Stimulated activated CD8-positive, alpha-beta memory T cell treated with anti-CD3 and anti-CD28 coated beads, Interleukin-12 subunit alpha, Interleukin-12 subunit beta, amount 100 ng/mL, for 4 hours (primary cell): ENCODE measurements at places on chromosomes 5 and 9.

DNA sequence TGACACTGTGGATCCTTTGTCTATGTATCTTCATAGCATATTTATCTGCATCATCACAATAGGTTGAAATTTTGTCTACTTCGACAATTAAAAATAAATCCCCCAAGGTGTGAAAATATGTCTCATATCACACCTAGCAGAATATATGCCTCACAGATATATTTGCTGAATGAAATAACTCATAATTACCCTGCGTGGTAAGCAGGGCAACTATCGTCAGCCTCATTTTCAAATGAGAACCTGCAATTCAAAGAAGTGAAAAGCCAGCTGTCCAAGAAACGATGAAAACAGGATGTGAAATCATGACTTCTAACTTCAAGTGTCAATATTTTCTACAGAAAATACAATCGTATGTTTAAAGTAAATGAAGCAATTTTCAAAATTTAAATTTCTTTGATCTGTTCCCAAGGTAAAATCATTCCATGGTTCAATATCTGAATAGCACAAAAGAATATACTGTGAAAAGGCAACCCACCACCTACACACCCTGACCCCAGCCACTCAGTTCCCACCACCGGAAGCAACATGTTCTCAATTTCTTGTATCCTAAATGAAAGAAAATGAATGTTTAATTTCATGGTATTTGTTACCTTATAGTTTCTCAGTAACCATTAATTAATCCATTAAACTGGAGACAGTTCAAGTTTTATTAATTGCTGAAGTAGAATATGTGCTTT is 57.1 kb downstream of the TBCA start:
- no peak for DNase-seq

- no peak for DNase-seq
These were observed 31.9 kb downstream of the NIPSNAP3B start for GRCh38 chr9:104795857-104796256.

- DNase-seq, result no peak
These were observed 923.6 kb upstream of the DMAC1 start for GRCh38 chr9:8723195-8723594.

DNA sequence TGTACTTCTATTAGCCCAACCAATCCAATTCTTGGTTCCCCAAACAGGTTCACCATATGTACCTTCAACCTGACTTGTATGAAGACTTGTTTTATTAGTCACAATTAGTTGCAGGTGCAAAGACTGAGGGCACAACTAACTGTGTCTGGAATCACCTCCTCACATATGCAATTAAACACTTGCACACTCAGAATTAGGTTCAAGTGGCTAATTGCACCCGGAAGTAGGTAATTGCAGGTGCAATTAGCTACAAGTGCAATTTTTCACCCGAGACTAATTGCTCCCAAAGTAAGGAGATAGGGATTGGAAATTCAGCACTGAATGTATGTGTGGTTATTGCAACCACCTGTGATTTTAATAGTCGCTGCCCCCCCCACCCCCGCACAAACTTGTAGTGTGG is 338.9 kb downstream of the ZSWIM6 start:
- no peak for DNase-seq

GRCh38 chr5:173675287-173675996 is 59.0 kb upstream of the BOD1 start:
- no peak for DNase-seq

DNA sequence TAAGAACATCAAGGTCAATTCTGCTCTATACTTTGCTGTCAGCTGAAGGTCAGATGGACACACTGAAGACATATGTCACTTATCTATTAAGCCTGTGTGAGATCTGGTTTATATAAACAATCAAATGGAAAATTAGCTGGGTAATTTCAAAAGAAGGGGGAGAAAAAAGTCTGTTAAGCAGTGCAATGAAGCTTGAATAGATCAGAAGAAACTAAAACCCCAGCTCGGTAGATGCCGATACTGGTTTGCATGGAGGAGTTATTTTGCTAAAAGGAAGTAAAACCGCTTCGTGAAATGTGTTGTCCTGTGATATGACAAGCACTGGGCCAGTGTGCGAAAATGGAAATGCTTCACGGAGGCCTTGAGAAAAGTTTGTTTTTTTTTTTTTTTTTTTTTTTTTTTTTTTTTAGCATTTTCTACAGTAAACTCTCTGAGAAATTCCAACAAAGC is 148.8 kb downstream of the MEF2C start:
- DNase-seq, result no peak

GRCh38 chr5:132895719-132896305 is 22.3 kb downstream of the LEAP2 start:
- DNase-seq, result no peak

GRCh38 chr5:68215898-68216244 is 315 bp downstream of the PIK3R1 start:
- DNase-seq, result no peak

GRCh38 chr5:162068412-162068811 is 839 bp downstream of the GABRG2 start:
- no peak for DNase-seq

GRCh38 chr5:118854819-118855218 is 133.5 kb downstream of the DTWD2 start:
- no peak for DNase-seq

GRCh38 chr5:5588887-5589826 is 166.7 kb downstream of the ICE1 start:
- DNase-seq, result no peak

- no peak for DNase-seq
These were observed 71.4 kb upstream of the COL5A1 start for GRCh38 chr9:134570151-134570621.

- no peak for DNase-seq
These were observed 39.6 kb downstream of the PDE6A start for GRCh38 chr5:149904977-149905376.

DNA sequence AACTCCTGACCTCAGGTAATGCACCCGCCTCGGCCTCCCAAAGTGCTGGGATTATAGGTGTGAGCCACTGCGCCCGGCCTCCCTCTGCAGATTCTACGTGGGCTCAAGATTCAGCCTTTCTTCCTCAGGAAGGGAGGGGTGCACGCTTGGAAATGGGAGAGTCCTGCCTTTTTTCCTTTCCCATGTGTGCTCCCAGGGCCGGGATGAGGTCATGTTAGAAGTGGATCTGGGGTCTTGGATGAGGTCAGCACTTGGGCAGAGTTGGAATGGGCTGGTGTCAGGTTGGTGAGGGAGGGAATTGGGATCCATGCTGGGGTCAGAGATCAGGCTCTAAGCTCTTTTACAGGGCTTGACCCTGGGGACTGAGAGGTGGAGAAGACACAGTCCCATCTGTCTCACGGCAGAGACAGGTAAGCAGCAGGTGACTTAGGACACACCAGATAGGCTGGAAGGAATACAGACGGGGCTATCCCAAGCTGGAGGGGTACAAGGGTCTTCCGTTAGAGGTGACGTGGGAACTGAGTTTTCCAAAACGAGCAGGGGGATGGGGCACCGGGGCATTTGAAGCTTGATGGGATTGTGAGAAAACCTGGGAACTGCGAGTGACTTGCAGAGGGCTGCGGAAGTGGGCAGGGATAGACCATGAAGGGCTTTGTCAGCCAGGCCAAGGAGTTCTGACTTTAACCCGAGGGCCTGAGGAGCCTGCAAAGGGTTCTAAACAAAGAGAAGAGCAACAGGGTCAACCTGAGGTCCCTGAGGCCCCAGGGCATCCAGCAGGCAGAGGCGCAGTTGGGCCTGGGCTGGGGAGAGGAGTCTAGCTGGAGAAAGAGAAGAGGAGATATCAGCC is 1.8 kb upstream of the AQP7 start:
- no peak for DNase-seq
